ENCODE measurements at places on chromosomes 11 and 22.
A peak's percentile ranks its signal among the peaks of the same experiment; 100 is the strongest.

DNA sequence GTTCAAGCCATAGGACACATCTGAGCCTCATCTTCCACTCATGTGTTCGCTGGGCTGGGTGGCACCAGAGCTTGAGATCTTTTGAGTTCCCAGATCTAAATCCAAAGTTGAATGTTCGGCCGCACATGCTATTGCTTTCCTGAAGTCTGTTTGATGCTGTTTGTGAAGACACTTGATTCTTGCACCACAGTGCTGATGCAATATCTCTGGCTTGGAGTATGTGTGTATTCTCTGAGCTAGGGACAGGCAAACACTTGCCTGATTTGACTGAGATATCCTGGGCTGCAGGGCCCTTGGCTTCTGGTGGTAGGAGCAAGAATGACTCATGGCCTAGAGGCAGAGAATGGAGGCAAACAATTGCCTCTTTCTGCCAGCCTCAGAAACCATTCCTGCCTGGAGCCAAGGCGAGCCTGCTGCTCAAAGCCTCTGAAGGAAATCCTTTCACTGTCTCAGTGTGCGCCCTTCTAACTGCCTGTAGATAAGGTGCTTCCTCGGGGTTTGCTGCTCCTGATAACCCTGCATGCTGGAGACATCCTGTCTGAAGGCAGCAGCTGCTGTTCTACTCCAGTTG lies 73.0 kb downstream of the CYB5R2 start:
- no peak for DNase-seq

DNA sequence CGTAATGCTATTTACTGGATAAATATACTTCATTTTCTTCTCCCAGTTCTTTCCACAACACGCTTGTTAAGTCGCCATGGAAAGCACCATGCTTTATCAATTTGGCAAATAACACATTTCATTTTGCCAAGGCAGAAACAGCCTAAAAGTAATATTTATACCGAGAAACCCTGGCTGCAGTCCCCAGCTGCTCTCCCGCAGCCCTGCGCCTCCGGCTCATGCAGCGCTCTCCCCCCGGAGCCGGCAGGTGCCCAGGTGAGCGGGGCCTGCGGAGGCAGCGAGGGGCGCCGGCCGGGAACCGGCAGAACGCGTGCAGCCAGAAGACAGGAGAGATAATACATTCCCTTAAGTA lies 681 bp upstream of the ARHGEF12 start:
- DNase-seq, result peak; percentile 53

- no peak for DNase-seq
Observed at GRCh38 chr11:41274831-41275230, 184.6 kb downstream of the LRRC4C start.

GRCh38 chr11:127199306-127199801 lies 198.8 kb upstream of the KIRREL3 start:
- no peak for DNase-seq

GRCh38 chr11:12008790-12009616 lies 577 bp upstream of the DKK3 start:
- DNase-seq, result no peak

DNA sequence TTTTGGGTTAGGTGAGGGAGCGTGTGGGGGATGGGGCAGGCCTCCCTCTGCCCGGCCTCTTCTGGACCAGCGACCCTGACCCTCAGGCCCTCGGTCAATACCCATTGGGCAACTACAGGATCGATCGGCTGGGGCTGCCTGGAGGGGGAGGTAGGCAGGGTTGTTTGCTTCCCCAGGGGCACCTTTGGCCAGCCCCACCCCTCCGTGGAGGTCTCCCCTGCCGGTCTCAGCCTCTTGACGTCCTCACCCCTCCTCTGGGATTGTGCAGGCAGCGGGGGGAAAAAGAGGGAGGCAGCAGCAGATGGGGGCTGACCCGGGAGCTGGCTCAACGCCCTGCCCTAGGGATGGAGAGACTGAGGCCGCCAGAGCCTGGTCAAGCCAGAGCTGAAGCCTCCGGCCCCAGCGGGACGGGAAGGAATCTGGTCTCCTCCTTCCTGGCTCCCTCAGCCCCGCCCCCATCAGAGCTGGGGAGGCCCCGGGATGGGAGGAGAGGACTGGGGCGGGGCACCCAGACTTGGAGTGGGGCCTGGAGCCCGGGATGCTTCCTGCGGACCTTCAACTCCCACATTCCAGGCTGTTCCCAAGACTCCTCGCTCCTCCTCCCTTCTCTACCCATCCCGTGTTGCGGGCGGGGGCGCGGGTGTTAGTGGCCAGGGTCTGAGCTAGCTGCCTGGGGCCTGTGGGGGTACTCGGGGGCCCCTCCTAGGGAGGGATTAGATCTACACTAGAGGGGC lies 14.4 kb upstream of the CDC42EP1 start:
- DNase-seq, result no peak

DNA sequence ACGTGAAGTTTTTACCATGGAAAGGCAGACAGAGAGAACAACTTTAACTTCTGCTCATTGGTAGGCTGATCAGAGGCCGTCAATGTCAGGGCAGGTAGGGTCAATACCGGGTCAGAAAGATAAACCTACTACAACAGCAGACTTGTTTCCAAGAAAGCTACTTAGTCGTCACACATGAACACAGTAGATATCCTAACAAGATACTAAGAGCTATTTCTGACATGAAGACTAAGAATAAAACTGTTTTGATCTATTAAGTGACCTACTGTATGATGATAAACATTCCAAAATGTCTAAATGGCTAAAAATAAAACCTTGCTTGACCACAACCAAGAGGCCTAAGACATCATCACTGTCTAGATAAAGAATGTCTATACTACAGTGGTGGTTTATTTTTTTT lies 231.3 kb downstream of the CADM1 start:
- no peak for DNase-seq

GRCh38 chr11:127592371-127592770 lies 591.8 kb upstream of the KIRREL3 start:
- no peak for DNase-seq

- no peak for DNase-seq
Observed at GRCh38 chr11:58926251-58926650, 13.0 kb upstream of the GLYATL1 start.

DNA sequence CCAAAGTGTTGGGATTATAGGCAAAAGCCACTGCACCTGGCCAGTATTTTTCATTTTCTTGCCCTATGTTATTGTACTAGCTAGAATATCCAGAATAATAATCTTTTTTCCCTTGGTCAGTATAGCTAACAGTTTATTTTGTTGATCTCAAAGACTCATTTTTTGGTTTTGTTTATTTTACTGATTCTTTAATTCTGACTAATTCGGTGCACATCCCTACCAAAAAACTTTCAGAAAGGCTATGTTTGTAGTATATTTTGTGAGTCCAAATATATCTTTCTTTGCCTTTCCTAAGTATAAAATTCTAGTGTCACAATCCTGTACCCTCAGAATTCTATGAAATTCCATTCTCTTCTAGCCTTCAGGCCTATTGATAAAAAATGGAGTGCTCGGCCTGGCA lies 84.3 kb downstream of the PHF21A start:
- no peak for DNase-seq

DNA sequence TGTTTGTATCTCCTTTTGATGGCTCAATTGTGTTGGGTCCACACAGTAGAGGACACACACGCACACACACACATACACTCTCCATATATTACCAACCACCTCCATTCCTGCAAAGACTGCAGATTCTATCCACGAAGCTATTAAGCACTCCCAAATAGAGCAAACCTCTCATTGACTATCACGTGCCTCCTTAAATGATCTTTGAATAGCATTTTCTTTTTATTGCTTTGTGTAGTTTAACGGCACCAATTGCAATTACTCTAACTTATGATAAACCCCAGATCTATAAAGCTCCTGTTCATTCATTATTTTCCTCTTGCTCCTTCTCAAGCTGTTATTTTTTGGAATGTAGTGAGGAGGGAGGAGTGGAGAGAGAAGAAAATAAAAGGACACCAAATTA lies 204.7 kb downstream of the ST3GAL4 start:
- no peak for DNase-seq

DNA sequence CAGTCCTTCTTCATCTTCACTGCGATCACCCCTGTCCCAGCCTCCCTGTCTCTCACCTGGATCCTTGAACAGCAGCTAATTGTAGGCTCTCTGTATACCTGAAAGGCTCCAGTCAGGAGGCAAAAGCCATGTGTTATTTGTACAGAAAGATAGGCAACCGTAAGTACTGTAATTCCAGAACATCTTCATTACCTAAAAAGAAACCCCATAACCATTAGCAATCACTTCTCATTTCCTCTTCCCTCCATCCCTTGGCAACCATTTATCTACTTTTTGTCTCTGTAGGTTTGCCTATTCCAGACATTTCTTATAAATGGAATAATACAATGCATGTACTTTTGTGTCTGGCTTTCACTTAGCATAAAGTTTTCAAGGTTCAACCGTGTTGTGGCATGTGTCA lies 17.8 kb downstream of the NAGA start:
- DNase-seq, result no peak

DNA sequence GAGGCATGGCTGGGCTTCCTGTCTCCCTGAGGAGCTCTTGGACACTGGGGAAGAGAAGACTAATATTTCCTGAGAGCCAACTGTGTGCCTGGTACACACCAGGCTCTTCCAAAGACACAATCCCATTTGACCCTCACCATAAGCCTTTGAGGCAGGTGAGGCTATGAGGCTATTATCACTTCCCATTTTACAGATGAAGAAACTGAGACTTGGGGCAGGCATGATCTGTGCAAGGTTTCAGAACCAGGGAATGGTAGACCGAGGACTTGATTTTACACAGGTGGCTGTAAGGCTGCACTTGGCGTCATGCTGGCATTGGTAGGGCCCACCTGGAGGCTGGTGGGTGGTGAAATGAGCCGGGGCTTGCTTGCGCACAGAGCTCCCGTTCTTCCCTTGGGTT lies 90.8 kb downstream of the LRRC32 start:
- DNase-seq, result no peak

DNA sequence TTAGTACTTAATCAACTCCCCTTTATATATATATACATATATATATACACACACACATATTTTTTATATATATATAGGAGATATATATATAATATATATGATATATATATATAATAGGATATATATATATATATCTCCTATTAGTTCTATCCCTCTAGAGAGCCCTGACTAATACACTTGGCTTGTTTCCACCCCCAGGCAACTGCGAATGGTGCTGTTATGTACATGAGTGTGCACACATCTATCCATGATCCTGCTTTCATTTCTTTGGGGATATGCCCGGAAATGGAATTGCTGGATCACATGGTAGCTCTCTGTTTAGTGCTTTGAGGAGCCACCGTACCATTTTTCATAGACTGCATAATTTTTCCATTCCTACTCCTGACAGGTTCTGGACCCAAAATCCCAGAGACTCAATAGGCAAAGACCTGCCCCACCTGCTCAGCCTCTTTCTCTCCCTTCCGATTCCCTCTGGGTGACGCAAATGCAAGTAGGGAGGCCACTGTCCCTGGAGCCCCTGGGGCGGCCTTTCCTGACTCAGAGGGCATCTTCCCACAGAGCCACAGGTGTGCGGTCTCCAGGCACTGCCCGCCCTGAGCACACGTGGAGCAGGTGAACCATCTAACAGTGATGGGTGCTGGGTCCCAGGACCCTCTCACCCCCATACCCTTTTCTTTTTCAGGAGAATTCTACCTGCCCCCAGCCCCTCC lies 12.0 kb downstream of the FGF3 start:
- DNase-seq, result no peak

- no peak for DNase-seq
Observed at GRCh38 chr22:19059481-19060278, 62.5 kb downstream of the DGCR2 start.

DNA sequence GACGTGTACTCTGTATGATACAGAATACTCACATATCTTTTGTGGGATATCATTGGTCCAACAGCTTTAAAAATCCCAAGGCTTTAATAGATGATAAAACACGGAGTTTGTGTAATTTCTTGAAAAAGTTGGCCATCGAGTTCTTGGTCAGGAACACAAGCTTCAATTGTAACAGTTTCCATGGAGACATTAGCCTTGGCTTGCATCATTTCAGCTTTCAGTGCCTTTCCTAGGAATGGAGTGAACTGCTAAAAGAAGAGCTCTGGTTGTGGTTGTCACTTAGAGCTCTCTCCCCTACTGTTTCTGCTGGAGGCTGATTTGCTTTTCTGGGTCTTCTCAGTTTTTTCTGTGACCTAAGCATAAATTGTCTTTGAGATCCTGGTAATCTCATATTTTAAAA lies 14.2 kb downstream of the BMAL1 start:
- no peak for DNase-seq

- DNase-seq, result no peak
Observed at GRCh38 chr11:126415128-126415527, 59.6 kb downstream of the ST3GAL4 start.

GRCh38 chr11:93116641-93117441 lies 81.0 kb downstream of the SLC36A4 start:
- no peak for DNase-seq

GRCh38 chr11:57340039-57340615 lies 2.0 kb downstream of the P2RX3 start:
- DNase-seq, result peak; percentile 46

GRCh38 chr11:17354601-17354991 lies 3.0 kb downstream of the NCR3LG1 start:
- peak; percentile 85 for DNase-seq

- DNase-seq, result no peak
Observed at GRCh38 chr11:6875761-6876160, 664 bp upstream of the OR10A4 start.

DNA sequence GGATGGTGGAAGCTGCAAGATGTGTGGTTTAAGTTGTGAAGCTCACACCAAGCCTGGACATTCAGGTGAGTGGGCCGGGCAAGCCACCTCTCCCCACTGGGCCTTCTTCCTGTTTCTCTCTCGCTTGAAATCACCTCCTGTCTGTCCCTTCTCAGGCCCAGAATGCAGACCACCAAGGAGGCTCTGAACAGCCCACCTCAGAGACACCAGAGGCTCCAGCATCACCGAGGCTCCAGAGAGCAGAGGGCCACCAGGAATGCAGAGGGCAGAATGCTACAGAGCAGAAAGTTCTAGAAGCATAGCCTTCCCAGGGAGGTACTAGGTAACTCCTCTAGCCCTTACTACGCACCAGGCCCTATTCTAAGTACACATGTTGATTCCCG lies 14.8 kb upstream of the IL2RB start:
- no peak for DNase-seq

DNA sequence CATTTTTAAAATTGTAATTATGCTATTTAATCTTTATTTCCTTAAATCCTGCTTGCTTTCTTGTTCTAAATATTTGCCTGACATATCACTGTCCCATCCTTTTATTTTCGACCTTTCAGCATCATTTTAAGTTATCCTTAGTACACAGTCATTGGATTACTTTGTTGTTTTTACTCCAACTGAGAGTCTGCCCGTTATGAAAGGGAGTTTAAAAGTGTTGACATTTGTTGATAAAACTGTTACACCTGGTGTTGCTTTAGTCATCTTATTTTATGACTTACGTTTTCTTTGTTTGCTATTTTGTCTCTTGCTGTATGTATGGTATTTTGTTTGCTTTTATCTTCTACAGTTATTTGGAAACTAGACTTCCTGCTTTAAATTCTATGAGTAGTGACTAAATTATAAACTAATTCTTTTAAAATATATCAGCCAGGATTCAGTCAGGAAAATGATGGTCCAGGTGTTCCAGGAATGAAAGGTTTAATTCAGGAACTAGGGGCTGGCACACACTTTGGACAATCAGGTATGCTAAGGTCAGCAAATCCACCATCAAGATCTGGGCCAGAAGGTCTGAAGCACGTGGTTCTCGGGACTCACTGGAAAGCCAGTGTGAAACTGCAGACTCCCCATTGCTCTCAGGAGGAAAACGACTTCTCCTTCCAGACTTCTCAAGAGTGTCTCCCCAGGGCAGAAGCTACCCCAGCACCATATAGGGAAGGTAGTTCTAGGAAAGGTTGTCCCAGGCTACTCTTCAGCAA lies 86.0 kb downstream of the RASSF10 start:
- no peak for DNase-seq
